Mesenteric fat pad (tissue), 1 donor: ENCODE measurements at places on chromosomes 2 and 18.

- no peak for DNase-seq
Observed at GRCh38 chr2:45892425-45892745, 240.9 kb downstream of the PRKCE start.

DNA sequence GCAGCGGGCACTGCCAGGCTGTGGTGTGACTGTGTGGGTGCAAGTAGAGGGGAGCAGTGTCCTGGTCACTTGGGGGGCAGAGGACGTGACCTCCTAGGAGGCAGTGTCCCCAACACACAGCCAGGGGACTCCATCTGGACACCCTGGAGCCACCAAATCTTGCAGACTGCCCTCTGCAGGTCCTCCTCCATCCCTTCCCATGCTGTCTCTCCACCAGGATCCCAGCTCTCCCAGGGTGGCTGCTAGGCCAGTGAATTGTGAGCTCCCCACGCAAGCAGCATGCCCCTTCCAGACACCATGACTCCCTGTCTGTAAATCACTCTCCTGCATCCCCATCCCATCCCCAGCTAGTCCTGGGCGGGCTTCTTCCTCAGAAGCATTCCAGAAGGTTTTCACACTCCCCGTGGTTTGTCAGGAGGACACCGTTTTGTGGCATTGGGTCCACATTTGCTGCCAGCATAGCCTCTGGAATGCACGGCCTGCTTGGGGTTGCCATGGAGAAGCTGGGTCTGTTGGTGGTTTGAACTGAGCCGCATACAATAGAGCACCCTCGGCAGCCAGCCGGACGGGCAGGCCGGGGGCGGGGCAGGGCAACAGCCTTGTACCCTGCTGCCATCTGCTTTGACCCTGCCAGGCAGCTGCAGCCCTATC lies 210.7 kb downstream of the KLHL29 start:
- DNase-seq: no peak

GRCh38 chr2:170950221-170950761 lies 21.2 kb downstream of the GORASP2 start:
- no peak for DNase-seq

GRCh38 chr2:54420524-54421172 lies 35.5 kb upstream of the SPTBN1 start:
- no peak for DNase-seq

DNA sequence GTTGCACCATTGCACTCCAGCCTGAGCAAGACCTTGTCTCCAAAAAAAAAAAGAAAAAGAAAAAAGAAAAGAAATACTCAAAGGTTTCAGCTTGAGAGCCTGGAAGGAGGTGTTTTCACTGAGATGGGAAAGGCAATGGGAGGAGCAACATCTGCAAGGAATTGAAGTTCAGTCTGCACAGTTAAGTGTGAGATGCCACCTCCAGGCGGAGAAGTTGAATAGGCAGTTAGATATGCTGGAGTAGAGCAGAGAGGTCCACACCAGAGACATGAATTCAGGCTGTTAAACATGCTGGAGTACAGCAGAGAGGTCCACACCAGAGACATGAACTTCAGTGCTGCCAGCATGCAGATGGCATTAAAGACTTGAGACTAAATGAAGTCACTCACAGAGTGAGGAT lies 41.4 kb upstream of the DTNB start:
- no peak for DNase-seq

- no peak for DNase-seq
Observed at GRCh38 chr18:61764381-61764780, 128.4 kb downstream of the RNF152 start.

- no peak for DNase-seq
Observed at GRCh38 chr2:196286821-196287220, 115.4 kb upstream of the STK17B start.

- DNase-seq: no peak
Observed at GRCh38 chr2:226048611-226049010, 649.1 kb downstream of the NYAP2 start.

DNA sequence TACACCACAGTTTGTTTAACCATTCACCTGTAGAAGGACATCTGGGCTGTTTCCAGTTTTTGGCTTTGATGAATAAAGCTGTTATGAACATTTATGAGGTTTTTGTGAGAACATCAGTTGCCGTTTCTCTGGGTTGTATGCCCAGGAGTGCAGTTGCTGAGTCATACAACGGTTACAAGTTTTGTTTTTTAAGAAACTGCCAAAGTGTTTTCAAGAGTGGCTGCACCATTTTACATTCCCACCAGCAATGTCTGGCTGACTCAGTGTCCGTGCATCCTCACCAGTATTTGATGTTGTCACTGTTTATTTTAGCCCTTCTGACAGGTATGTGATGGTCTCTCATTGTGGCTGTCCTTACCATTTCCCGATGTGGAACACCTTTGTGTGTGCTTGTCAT lies 48.0 kb upstream of the GPR17 start:
- no peak for DNase-seq

DNA sequence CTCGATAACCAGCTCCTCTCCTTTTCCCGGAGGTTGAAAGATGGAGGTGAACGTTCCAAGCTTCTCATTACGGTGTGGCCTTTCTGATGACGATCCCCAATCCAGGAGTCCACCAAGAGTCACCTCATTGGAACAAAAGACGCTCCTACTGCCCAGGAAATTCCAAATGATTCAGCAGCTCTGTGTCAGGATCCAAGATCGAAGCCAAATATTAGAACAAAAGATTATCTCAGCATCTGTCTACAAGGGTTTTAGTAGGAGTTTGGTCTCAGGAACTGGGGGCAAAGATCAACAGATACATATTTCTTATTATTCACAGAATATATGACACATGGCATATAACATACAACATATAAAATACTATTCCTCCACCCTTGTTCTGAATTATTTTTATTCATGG lies 161.1 kb upstream of the RAB12 start:
- DNase-seq: no peak

GRCh38 chr2:199057936-199058335 lies 399.8 kb downstream of the SATB2 start:
- no peak for DNase-seq

DNA sequence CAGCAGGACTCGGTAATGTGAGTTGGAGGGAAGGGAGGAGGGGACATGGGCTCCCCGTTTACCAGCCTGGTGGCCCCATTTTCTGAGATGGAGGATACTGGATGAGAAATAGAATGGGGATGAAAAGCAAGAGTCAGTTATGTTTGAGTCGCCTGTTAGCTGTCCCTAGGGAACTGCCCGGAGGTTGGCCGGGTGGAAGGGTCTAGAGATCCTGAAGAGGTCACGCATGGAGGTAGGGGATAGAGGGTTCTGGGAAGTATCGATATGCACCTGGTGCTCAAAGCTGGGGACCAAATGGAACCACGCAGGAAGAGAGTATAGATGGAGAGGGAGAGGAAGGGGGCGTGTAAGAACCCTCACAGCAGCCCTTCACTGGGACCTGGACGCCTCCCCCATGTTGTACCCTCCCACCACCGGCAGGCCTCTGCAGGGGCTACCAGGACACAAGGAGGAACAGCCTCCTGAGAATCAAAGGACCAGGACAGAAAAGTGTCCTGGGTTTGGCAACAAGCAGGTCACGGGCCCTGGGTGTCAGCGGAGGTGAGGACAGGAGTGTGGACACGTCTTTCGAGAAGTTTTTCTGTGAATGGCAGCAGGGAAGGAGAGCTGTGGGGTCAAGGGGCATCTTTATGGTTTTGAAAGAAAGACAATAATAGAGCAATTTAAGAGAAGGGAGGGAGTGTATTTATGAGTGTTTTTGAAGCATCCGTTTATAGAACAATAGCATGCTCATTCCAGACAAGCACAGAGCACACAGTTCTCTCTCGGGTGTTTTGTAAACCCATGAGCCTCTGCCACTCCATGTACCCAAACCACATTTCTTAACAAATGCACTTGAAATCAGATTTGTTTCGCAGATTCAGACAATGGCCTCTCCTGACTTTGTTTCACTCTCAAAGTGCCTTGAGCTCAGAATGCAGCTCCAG lies 132.2 kb downstream of the SMAD7 start:
- DNase-seq: peak; percentile 83

DNA sequence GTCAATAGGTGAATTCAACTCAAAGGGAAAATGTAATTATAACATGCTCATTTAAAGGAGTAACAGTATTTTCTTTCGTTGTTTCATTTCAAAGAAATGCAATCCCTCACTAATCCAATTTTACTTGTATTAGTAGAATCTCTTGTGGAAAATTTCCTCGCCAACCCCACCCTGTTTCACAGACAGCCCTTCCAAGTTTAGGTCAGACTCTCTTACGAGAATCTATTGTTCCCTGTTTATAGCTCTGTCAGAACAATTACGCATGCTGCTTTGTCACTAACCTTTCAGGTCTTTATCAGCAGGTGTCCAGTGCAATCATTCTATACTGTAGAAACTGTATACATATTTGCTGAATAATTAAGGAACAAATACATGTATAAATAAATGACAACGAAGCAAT lies 657.8 kb upstream of the LINC00305 start:
- DNase-seq: no peak

DNA sequence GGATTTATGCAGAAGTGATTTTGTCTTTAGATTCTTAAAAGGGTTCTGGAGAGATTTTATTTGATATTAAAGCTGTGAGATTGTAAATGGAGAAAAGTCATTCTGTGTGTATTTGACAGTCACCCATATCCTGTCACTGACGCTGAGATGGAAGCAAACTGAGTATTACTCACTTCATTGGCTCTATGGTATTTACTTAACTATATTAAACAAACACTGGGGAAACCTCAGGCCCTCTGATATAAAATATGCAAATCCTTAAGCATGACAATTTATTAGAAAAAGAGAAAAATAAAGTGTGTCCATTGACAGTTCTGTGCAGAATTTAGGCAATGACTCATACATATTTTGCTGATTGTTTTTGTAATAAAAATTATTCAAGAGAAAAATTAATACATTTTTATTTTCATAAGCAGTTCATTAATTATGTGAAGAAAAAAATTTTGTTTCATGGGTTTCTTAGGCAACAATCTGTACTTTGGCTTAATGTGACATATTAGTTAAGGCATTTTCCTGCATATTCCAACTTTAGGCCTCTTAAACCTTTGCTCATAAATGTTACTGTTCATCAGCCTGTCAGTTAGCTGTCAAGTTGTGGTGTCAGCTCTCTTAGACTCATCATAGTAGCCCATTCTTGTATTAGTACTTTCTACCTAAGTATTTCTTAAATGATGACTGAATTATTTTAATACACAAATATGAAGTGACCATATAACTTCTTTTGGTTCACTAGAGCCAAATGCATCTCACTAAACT lies 99.9 kb downstream of the PARD3B start:
- DNase-seq: no peak

GRCh38 chr2:129554373-129554772 lies 425.1 kb upstream of the RAB6C start:
- no peak for DNase-seq

GRCh38 chr18:12003894-12004293 lies 22.6 kb downstream of the IMPA2 start:
- no peak for DNase-seq

- DNase-seq: no peak
Observed at GRCh38 chr2:66432801-66433694, 1.9 kb upstream of the MEIS1 start.

DNA sequence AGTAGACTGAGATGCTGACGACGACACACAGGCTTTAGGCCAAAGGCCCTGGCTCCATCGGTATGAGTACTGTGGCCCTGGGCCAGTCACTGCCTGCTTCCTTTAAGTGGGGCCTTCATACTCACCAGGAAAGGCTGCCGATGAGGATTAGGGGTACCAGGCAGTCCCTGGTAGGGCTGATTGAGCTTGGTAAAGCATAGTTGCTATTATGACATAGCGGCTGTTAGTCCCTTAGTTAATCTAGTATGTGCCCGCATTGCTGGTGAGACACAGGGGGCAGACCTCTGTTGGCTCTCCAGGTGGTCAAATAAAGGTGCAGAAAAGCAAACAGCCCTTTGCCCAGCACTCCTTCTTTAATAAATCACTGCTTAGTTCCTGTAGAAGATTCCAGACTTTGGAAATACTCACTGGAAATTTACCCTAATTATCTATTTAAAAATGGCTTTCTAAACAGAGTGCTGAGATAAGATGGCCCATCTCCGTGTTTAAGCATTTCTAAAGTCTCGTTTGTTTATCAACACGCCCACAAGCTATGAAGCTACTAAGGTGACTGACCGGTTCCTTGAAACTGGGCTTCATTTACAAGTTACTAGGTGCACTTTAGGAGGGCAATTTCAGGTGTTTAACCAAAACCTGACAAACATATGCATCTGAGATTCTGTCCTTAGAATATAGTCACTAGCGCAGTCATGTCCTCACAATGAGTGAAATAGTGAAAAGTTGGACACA lies 8.7 kb upstream of the BIN1 start:
- DNase-seq: peak; percentile 77

- no peak for DNase-seq
Observed at GRCh38 chr2:16722677-16723076, 57.0 kb upstream of the CYRIA start.
